ENCODE measurements at places on chromosomes 16 and 17. TPM values are rescaled to one million over a fixed set of nuclear protein-coding genes. Genes with fewer than 3 reads are reported as not detected.

MT1H gene
- 71.1 TPM for polyA plus RNA-seq

DNA sequence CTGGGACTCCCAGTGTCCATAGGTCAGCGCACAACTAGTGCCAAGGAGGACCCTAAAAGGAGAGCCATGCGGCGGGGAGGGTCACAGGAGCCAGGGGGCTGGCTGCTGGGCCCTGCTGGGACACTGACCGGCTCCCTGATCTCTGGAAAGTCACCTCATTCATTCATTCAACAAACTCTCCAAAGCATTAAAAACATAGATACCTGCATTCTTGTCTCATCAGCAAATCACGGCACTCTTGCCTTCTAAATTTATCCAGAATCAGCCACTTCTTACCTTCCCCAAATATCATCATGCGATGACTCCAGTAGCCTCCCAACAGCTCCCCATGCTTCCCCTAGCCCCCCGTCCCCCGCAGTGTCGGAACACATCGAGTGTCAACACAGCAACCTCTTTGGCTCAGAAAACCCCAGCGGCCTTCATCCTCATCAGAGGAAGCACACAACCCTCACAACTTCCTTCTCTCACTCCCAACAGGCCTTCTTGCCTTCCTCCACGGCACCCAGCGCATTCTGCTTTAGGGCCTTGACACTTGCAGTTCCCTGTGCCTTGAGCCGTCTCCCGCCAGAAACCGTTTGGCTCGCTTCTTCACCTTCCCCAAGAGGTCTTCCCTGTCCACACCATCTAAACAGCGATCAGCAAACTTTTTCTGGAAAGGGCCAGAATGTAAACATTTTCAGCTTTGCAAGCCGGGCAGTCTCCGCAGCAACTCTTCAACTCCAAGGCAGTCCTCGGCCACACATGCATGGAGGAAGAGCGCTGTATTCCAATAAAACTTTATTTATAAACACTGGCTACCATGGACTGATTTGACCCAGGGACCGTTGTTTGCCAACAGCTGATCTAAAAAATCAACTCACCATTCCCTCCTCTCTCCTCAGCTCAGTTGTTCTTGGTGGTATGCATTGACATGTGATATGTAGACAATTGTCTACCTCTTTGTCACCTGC is 119.5 kb upstream of the TNRC6C start:
- DNase-seq, result no peak
- H3K4me3 ChIP-seq, result no peak overlapping the region
- no peaks in the 10 kb centered on the region for H3K36me3 ChIP-seq

GRCh38 chr17:78141437-78142118 is 4.6 kb upstream of the C17orf99 start:
- no peaks in the 10 kb centered on the region for H3K36me3 ChIP-seq
- H3K4me1 ChIP-seq, result peaks cover 47% of the 10 kb centered on the region
- H3K4me3 ChIP-seq, result no peak overlapping the region
- H3K27me3 ChIP-seq, result no peaks in the 10 kb centered on the region
- peak overlapping the region; percentile 55 for H3K27ac ChIP-seq

ATAD5 gene
- polyA plus RNA-seq, result 0.19 TPM

- no peak for DNase-seq
- no peak overlapping the region for H3K4me3 ChIP-seq
- no peaks in the 10 kb centered on the region for H3K27me3 ChIP-seq
- no peak overlapping the region for H3K27ac ChIP-seq
- H3K36me3 ChIP-seq, result no peaks in the 10 kb centered on the region
Observed at GRCh38 chr17:33816842-33817617, 438.1 kb upstream of the CCL2 start.

DNA sequence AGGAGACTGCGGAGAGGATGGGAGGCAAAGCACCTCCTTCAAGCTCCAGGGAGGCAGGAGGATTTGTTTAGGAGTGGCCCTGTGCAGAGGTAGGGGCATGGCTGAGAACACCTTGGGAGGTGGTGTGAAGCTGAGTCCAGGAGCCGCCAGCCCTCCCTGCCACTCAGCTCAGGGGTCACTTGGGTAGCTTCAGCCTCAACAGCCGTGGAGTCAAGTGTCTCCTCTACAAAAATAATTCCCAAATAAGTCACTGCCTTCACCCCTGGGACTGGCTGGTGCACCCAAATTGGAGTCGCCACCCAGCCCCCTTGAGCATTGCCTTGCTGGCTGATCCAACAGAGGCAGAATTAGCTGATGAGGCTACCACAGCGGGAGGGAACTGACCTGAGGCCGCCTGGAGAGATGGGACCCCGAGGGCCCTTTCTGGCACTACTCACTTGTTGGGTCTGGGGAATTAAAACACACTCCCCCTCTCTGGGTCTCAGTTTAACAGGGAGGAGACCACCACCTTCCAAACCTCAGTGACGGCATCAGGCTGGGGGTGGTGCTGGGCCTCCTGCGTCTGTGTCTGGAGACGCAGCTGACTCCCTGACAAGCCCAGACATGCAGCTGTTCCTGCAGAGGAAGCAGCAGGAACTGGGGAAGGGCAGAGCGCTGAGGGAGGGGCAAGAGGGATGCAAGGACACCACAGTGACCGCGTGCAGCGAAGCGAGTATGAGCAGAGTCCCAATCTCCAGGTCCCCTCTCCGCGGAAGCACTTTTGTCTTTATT is 87.9 kb upstream of the TOB1 start:
- H3K27ac ChIP-seq, result no peak overlapping the region
- peak; percentile 57 for DNase-seq
- no peaks in the 10 kb centered on the region for H3K36me3 ChIP-seq
- H3K4me1 ChIP-seq, result peaks cover 36% of the 10 kb centered on the region
- H3K4me3 ChIP-seq, result no peak overlapping the region

ZC3H18 gene
- 19.1 TPM for polyA plus RNA-seq

SLFN13 gene
- polyA plus RNA-seq, result 2.9 TPM

OTOA gene
- not detected for polyA plus RNA-seq

DNA sequence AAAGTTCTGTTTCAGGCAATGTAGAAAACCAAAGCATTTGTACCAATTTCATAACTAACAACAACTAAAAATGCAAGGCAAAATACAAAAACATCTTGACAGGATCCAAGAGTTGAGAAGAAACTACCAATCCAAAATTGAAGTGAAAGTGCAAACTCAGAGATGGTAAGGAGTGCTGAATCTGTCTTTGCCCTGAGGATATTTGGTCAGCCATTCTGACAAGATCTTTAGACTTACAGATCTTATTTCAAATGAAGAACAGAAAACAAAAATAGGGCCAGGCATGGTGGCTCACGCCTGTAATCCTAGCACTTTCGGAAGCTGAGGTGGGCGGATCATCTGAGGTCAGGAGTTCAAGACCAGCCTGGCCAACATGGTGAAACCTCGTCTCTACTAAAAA is 412.8 kb downstream of the ZFHX3 start:
- no peak overlapping the region for H3K4me3 ChIP-seq
- no peaks in the 10 kb centered on the region for H3K4me1 ChIP-seq
- no peaks in the 10 kb centered on the region for H3K27me3 ChIP-seq
- DNase-seq, result no peak
- H3K36me3 ChIP-seq, result no peaks in the 10 kb centered on the region
- H3K27ac ChIP-seq, result no peak overlapping the region

KRTAP17-1 gene
- polyA plus RNA-seq, result not detected

KRT12 gene
- not detected for polyA plus RNA-seq

DNA sequence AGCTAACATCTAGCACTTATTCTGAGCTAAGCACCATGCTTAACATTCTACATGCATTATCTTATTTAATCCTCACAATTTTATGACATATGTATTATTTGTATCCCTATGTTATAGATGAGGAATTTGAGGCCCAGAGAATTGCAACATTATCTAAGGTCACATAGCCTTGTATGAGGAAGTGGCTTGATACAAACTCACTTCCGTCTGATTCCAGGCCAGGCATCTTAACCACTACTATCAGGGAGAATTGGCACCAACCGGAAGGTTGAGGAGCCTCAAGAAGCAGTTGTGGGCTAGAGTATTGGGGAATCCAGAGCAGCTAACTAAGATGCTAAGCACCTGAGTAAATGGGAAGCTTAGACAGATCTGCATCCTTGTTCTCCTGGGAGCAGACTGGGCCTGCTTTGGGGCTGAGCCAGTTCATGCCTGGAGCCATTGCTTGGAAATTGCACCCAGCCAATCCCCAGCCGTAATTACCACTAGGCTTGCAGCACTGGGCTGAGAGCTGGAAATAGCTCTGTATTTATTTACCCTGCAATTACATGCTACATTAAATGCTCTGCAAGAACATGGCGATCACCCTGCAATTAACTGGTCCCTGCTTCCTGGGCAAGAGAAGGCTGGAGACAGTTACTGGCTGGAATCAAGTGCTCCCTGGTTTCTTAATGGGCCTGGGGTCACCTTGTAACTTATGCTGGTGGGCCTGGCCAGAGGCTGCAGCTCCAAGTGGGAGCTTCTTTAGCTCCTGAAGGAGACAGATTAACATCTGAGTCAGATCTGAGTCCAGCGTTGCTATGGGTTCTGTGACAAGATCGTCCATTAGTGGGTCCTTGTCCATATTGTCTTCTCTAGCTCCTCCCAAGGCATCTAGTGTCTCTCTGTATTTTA is 273.1 kb upstream of the CCL2 start:
- H3K4me3 ChIP-seq, result no peak overlapping the region
- no peaks in the 10 kb centered on the region for H3K4me1 ChIP-seq
- DNase-seq, result no peak
- no peaks in the 10 kb centered on the region for H3K27me3 ChIP-seq

- H3K27ac ChIP-seq, result no peak overlapping the region
- no peaks in the 10 kb centered on the region for H3K36me3 ChIP-seq
- no peaks in the 10 kb centered on the region for H3K27me3 ChIP-seq
- H3K4me3 ChIP-seq, result no peak overlapping the region
Observed at GRCh38 chr16:52407778-52408177, 139.2 kb downstream of the TOX3 start.

DNA sequence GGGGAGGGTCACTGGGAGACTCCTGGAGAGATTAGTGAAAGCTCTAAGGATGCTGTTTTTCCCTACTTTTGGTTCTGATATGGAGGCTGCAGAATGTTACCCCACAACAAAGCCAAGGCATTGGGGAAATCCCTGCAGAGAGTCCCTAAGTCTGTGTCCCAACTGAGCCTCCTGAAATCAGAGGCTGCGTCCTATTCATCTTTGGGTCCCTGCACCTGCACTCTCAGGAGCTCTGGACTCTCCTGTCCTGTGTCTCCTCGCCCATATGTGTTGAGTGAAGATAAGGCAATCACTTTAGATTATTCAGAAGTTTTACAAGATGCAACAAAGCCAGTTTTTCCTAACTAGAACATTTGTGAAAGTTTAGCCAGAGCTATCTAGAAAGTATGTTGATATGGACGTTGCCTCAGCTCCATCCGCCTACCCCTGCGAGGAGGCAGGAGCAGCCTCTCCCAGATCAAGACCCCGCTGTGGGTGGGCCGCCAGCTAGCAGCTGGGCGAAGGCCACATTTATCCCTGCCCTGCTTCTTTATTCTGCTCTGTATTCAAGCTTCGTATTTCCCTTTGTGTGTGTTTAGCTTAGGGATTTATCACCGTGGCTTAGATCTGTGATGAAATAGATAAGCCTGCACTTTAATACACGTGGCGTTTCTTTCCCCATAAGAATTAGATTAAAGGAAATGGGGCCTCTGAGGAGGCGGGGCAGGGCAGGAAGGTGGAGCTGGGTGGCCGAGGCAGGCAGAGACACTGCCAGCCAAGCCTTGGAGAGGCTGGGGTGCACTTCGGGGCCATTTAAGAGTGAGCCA is 37.4 kb downstream of the SHISA6 start:
- DNase-seq, result no peak
- no peaks in the 10 kb centered on the region for H3K4me1 ChIP-seq
- H3K27ac ChIP-seq, result no peak overlapping the region
- no peaks in the 10 kb centered on the region for H3K36me3 ChIP-seq

GRCh38 chr17:28188841-28189263 is 130.1 kb upstream of the TMEM97 start:
- no peak for DNase-seq
- no peaks in the 10 kb centered on the region for H3K27me3 ChIP-seq
- H3K4me1 ChIP-seq, result peaks cover 9% of the 10 kb centered on the region
- H3K27ac ChIP-seq, result no peak overlapping the region

SERPINF2 gene
- polyA plus RNA-seq, result 8.8 TPM

DNA sequence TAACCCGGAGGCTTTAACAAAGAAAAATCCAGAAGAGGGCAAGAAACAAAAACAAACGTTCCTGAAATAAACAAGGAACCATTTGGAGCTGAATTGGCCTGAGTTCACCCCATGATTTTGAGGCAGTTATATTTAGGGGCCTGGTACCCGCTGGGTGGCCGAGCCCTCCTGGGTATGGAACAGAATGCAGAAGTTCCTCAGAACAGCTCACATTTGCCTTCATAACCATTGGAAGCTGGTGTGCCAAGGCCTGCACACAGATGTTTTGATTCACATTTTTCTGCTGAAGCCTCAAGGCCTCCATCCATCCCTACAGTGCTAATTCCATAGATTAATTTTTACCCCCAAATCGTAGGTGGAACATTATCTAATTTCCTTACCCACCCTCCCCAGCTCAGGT is 3.3 kb upstream of the ZFHX3 start:
- peak overlapping the region; percentile 30 for H3K27ac ChIP-seq
- H3K36me3 ChIP-seq, result no peaks in the 10 kb centered on the region
- no peak for DNase-seq
- no peak overlapping the region for H3K4me3 ChIP-seq
- peaks cover 63% of the 10 kb centered on the region for H3K4me1 ChIP-seq

VAMP2 gene
- 82.0 TPM for polyA plus RNA-seq

Data from pancreas (tissue), 10 donors.